Left cardiac atrium (tissue), 4 donors: ENCODE measurements at places on chromosomes 11 and 22.
A peak's percentile ranks its signal among the peaks of the same experiment; 100 is the strongest.

- DNase-seq = peak; percentile 71
Measured at GRCh38 chr11:12079726-12080556, 30.4 kb upstream of the MICAL2 start.

DNA sequence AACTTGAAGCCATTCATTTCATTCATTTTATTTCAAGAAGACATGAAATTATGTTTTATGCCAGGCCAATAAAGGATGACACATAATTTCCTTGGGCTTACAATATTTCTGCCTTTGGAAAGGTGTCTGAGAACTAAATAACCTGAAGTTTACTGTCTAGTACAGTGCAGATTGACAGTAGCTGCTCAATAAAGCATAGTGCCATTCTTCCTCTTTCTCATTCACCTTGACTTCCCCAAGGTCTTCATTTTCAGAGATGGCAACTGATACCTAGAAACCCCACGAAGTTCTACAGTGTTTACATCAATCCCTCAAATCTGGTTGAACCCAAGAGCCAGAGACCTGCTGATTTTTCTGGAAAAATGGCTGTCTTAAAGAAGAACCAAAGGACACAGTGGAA is 144.3 kb upstream of the SYN3 start:
- DNase-seq = no peak

GRCh38 chr11:19615341-19616183 is 97.1 kb upstream of the NAV2 start:
- DNase-seq = no peak

- DNase-seq = no peak
Measured at GRCh38 chr11:119615882-119616196, 113.2 kb downstream of the NECTIN1 start.

GRCh38 chr11:14577835-14578529 is 57.8 kb upstream of the PSMA1 start:
- DNase-seq = no peak
